ENCODE measurements at places on chromosomes 6 and 20.
A peak's percentile ranks its signal among the peaks of the same experiment; 100 is the strongest.

- no peak for DNase-seq
Observed at GRCh38 chr20:58224097-58224496, 4.4 kb downstream of the ANKRD60 start.

- DNase-seq, result no peak
Observed at GRCh38 chr6:110095101-110095500, 84.4 kb downstream of the WASF1 start.

DNA sequence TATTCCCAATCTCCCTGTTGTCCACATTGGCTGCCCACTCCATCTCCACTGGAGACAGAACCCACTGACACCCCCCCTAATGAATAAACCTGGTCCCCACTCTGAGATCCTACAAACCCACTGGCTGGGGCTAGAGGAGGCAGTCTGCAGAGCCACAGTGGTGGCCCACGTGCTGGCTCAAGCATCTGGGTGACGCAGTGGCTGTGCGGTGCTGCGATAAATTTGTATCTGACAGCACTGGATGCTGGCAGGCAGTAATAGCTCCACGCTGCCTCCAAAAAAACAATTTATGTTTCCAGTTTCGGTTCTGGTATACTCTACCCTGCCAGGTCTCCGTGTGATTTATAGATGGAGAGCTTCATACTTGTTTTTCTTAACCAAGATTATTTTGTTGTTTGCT is 87.1 kb upstream of the SYNDIG1 start:
- no peak for DNase-seq

DNA sequence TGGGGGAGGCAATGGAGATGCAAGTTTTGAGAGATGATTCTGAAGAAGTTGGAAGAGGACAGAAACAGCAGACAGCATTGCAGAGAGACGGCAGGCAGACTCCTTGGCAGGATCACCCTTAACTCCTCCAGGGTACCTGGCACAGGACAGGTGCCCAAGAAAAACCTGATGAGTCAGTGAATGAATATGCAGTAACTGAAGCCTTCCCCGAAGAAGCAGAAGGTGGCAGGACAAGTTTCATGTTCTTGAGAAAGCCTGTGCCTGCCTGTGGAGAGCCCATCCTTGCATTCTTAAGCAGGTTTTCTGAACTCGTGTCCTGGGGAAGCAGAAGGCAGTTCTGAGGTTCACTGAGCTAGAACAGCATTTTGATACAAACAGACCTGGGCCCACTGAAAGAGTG is 79.6 kb upstream of the SASH1 start:
- DNase-seq, result no peak

DNA sequence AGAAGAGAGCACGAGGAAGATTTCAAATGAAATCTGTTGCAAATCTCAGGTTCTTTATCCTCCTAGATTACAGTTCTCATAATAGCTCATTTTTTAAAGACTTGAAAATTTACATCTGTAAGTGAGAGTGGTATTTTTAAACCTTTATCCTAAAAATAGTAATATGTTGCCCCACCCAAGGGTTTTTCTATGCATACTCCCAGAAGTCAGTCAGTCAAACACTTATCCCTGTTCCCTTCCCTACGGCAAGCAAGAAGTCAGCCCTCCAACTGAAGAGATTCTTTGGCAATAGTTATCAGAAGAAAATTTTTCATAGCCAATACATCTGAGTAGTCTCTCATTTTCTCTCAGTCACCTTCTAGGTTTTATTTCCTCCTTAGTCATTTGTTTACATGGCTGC is 24.1 kb downstream of the ELOVL4 start:
- DNase-seq, result no peak

DNA sequence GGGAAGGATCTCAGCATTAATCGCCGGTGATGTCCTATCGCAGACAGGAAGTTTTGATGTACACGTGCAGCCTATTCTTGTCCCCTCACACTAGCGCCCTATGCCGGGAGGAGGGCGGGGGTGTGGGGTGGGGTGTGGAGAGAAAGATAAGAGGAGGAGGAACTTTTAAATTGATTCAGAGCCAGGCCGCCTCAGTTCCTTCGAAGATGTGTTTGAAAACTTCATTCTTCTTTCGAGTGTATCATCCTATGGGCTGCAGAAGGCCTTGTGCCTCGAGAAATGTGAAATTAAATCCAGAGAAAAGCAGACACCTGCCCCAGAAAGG is 2.5 kb upstream of the POU3F2 start:
- peak; percentile 75 for DNase-seq

DNA sequence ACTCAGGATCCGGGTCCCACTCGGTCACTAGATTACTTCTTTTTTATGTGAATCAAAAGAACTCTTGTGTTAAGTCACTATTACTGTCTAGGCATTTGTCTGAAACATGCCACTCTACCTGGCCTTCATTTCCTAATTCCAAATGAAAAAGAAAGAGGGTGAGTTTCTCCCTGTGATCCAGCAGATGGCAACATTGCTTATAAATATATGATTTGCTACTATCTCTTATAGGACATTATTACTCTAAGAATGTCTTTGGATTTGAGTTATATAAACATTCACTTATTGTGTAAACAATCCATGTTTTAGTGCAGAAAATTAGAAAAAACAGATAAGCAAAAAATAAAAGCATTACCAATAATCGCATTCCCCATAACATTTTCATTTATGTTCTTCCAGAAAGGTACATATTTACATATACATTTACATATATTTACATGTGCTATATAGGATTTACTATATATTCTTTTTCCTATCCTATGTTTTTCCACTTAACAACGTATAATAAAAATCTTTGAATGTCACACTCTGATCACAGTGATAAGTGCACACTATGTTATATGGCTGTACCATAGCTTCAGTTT is 66.9 kb downstream of the FAXC start:
- DNase-seq, result no peak

GRCh38 chr20:22807646-22808244 is 223.4 kb upstream of the FOXA2 start:
- DNase-seq, result no peak

GRCh38 chr20:52204136-52204535 is 12.6 kb upstream of the ZFP64 start:
- DNase-seq, result no peak

GRCh38 chr20:45959956-45960630 is 11.9 kb downstream of the ZNF335 start:
- DNase-seq, result no peak

- no peak for DNase-seq
Observed at GRCh38 chr6:144651234-144651633, 366.1 kb downstream of the UTRN start.

- no peak for DNase-seq
Observed at GRCh38 chr20:17645546-17646208, 36.4 kb downstream of the RRBP1 start.

- DNase-seq, result no peak
Observed at GRCh38 chr6:73728548-73729205, 32.7 kb downstream of the CD109 start.

- no peak for DNase-seq
Observed at GRCh38 chr20:54044156-54044555, 26.2 kb downstream of the BCAS1 start.

GRCh38 chr6:97939440-97940168 is 656.6 kb upstream of the MMS22L start:
- no peak for DNase-seq

DNA sequence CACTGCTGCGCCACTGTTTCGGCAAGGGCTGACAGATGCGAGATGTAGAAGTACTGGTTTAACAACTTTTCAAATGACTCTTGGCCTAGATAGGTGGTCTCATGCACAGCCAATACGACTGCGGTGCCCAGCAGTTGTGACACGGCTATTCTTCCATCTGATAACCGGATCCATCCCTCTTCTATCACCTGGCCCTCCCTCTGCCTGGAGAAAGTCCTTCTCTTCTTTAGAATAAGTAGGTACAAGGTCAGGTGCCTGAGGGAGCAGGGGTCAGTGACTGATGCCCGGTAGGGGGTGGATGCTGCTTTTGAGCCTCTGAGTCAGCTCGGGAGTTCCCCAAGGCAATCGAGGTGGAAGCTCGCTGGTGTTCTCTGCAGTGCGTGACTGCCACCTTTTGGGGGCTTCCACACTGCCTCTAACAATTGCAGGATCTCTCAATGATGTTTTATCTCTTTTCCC is 166.8 kb upstream of the GRIK2 start:
- no peak for DNase-seq

GRCh38 chr20:50037123-50037522 is 54.3 kb downstream of the SNAI1 start:
- no peak for DNase-seq

GRCh38 chr20:6501061-6501460 is 266.4 kb upstream of the BMP2 start:
- DNase-seq, result no peak

DNA sequence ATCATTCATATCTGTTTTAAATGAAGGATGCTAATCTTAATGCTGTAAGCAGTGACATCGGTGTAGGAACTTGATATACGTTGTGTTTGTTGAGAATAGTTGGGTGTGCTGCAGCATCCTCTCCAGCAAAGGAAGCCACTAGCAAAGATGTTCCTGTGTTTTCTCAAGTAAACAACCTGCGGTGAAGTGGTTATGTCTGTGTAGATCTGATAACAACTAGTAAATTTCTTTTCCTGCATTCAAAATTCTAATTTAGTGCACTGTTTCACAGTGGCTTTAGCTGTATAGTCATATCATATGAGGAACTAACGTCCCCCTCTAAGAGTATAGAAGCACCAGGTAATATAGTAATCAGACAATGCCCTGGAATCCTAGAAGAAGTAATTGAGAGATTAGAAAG is 38.7 kb downstream of the NCOA7 start:
- no peak for DNase-seq

DNA sequence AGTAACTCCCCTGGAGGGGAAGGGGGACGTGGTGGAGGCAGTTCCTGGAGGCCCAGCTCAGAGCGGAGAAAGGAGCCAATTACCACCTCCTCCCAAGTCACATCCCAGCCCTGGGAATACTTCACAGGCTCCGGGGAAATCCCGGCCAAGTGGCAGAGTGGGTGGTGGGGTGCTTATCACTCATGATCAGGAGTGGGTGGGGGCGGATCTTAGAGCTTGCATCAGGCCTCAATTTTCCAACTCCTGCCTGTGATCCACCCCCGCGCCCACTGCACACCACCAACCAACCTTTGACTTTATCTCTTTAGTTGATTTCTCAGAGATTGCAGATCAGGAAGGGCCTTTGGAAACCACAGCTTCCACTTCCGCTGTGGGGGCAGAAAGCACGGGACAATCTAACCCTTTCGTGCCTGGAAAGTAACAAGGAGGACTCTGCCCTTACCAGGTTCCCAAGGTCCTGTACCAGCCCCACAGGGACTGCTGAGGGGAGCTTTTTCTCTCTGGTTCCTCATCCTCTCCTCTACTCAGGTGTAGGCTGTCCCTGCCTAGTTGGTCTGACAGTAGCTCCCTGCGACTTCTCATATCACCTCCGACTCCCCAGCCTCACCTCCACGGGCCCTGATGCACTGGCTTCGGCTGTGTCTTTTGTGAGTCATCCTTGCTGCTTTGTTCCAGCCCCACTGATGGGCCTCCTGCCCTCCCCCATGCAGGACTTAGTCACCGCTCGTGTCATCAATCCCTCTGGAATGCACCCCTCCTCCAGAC is 24.9 kb upstream of the IER3 start:
- no peak for DNase-seq

DNA sequence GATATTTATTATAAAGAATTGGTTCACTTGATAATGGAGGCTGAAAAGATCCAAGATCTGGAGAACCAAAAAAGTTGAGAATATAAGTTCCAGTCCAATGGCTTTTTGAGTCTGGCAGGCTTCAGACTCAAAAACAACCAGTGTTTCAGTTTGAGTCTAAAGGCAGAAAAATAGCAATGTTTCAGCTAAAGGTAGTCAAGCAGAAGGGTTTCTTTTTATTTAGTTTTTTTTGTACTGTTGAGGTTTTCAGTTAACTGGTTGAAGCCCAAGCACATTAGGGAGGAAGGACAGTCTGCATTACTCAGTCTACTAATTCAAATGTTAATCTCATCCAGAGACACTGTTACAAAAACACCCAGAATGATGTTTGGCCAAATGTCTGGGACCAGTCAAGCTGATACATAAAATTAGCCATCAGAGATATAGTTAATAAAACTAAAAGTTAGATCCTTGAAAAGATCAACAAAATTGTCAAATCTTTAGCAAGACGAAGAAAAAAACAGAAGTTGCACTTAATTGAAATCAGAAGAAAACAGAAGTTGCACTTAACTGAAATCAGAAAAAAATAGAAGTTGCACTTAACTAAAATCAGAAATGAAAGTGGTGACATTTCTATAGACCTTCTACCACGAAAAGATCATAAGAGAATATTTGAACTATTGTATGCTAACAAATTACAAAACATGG is 980.3 kb upstream of the FLRT3 start:
- DNase-seq, result no peak

DNA sequence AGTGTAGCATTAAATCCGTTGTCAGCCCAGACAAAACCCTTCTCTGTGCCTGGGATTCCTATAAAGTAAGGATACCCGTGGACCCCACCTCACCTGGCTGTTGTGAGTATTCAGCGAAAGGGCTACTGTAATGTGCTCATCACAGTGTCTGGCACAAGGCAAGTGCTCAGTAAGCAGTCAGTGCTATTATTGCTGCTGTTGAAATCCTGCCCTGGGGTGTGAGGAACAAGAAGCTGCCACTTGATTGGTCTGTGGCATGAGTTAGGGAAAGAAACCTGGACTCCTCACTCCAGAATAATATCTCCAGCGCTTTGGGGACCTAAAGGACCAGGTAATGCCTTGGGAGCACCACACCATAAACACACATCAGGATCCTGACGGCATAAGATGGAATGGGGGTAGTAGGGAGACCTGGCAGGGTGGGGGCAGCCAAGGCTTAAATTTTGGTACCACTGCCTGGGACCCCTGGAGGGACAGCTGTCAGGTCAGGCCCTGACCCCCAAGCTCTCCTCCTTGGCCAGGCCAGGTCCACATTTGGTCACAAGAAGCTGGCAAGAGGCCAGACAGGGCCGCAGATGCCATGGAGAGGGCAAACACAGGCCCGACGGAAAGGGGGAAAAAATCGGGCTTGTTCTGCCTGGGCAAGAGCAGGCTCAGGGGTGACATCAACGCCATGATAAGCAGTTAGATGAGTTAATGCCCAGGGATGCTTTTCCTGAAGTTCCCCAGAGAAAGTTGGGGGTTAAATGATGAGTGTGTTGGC is 66.5 kb downstream of the MRPL14 start:
- no peak for DNase-seq

- DNase-seq, result no peak
Observed at GRCh38 chr6:1240766-1241318, 71.1 kb upstream of the FOXQ1 start.

DNA sequence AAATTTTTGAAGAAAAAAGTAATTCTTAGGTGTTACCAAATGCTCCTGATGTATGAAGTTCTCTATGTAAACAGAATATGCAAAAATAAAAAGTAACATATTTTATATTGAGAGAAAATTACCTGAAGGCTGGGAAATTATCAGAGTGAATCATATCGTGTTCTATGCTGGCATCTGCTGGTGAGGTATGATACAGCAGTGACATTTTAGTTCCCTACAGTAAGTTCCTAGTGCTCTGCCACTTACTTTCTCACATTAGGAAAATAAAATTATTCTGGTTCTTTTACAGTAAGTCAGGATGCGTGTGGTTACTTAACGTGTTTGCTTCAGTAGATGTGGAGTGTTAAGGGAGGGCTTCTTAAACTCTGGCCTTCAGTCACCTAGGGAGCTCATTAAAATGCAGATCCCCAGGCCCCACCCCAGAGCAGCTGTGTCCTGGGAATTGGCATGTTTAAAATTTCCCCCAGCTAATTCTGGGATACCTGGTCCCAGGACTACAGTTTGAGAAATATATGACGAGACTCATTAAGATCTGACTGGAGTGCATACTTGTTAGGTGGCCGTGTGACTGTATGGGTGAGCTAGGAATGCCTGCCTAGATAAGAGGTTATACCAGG is 3.2 kb downstream of the ACTR5 start:
- DNase-seq, result no peak

- no peak for DNase-seq
Observed at GRCh38 chr6:151052021-151052646, 186.6 kb downstream of the MTHFD1L start.
